ENCODE measurements at places on chromosomes 1 and 21. TPM values are rescaled to one million over a fixed set of nuclear protein-coding genes. Genes with fewer than 3 reads are reported as not detected.
A peak's percentile ranks its signal among the peaks of the same experiment; 100 is the strongest.

DNA sequence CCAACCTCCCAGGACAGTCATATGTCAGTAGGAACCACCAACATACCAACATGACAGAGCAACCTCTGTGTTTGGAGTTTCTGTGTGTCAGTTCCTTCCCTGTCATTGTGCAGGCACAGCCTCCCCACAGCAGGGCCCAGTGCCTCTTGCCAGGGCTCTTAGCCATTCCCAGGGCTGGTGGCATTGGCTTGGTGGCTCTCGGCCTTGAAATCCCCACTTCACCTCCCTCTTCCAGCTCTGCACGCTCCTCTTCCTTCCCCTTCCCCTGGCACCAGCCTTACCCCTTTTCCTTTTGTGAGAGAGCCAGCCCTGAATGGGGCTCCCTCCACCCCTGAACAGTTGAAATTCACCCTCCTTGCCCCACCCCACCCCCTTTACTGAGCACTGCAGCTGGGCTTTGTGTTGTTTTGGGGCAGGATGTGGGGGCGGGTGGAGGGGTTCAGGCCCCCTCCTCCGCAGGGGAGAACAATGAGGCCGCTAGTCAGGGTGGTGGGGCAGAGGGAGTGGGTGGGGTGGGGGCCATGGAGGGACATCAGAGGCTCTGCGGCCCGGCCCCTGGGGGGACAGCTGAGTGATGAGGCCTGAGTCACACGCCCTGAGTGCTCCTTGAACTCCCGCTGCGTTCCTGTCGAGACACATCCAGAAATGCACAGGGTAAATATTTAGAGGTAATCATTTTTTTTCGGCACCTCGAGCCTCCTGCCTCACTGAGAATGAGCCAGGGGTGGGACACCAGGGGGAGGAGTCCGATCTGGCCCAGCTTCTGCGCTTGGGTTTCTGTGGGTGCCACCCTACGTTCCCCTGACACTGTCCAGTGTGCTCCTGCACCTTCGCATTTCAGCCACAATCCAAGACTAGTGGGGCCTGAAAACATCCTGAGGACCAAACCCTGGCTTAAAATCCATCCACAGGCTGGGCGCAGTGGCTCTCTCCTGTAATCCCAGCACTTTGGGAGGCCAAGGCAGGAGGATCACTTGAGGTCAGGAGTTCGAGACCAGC lies 28.6 kb downstream of the LGR6 start:
- no peak for DNase-seq

- DNase-seq, result peak; percentile 47
Observed at GRCh38 chr21:36125512-36126207, 9.2 kb upstream of the CBR3 start.

- no peak for DNase-seq
Observed at GRCh38 chr1:230356869-230357794, 69.0 kb downstream of the PGBD5 start.

GRCh38 chr1:36751525-36751924 lies 268.8 kb upstream of the CSF3R start:
- no peak for DNase-seq

- no peak for DNase-seq
Observed at GRCh38 chr1:13652238-13652637, 47.8 kb upstream of the PRDM2 start.

DNA sequence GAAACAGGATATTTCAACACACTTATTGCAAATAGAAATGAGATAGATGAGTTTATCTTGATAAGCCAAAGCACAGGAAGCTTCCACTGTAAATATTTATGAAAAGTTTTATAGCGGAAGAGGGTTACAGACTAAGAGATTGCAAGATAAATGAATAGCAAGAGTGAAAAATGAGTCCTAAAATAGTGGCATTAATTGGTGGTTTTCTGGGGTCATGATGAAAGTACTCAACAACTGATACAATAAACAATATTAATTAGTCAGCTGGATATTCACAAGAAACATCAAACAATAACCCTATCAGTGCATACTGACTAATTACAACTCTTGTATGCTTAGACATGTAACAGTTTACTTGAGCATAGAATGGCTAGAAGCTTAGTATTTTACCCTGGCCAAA lies 154.8 kb upstream of the CHODL start:
- DNase-seq, result no peak

GRCh38 chr1:36776256-36776655 lies 258.1 kb downstream of the GRIK3 start:
- DNase-seq, result no peak

DNA sequence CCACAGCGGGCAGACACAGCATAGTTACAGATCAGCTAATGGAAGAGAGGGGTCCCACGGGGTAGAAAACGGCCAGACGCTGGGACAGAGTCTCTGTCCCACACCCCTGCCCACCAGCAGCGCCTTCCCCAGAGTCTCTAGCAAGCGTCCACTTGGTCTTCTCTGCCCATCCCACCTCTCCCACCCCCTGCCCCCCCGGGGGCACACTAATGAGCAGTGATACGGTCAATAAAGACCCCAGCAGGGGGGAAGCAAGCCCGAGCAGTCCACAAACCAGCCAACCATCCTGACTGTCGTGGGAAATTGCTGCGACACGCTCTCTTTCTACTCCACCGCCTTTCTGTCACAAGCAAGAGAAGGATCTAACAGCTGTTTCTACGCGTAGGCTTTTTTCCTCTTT lies 374.7 kb downstream of the NPHP4 start:
- DNase-seq, result no peak

DNA sequence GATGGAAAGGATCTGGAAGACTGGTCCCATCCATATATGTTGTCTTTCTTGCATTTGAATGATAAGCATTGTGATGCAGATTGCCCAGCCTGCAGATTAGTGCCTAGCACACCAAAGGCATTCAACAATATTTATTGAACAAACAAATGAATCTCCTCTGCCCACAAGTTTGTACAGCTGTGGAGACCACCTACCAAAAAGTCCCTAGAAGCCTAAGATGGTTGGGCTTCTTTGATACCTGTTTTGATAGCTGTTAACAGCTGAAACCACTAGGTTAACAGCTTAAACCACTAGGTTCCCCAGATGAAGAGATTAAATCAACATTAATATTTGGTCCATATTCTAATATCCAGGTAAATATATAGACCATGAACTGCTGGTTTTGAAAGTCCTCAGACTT lies 9.8 kb downstream of the DUSP10 start:
- no peak for DNase-seq

- DNase-seq, result peak; percentile 46
Observed at GRCh38 chr1:170537798-170538503, 6.0 kb downstream of the GORAB start.

GRCh38 chr21:25980710-25981109 lies 189.9 kb downstream of the APP start:
- no peak for DNase-seq

- peak; percentile 7 for DNase-seq
Observed at GRCh38 chr1:96634883-96635282, 86.7 kb upstream of the PTBP2 start.

GRCh38 chr1:180171691-180172090 lies 17.0 kb downstream of the QSOX1 start:
- DNase-seq, result no peak

GRCh38 chr21:21969211-21969610 lies 971.0 kb downstream of the NCAM2 start:
- no peak for DNase-seq

GRCh38 chr1:61536174-61537108 lies 188.5 kb downstream of the TM2D1 start:
- DNase-seq, result no peak

- DNase-seq, result no peak
Observed at GRCh38 chr1:39926343-39926793, 24.7 kb upstream of the MYCL start.

DNA sequence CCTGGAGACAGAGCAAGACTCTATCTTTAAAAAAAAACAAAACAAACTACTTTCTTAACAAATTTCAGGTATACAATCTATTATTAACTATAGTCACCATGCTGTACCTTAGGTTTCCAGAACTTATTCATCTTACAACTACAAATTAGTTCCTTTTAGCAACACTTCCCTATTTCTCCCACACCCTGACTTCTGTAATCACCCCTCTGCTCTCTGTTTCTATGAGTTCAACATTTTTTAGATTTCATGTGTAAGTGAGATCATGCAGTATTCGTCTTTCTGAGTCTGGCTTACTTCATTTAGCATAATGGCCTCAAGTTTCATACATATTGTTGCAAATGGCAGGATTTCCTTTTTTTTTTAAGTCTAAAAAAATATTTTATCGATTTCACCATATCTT lies 77.9 kb upstream of the LPGAT1 start:
- DNase-seq, result no peak

DNA sequence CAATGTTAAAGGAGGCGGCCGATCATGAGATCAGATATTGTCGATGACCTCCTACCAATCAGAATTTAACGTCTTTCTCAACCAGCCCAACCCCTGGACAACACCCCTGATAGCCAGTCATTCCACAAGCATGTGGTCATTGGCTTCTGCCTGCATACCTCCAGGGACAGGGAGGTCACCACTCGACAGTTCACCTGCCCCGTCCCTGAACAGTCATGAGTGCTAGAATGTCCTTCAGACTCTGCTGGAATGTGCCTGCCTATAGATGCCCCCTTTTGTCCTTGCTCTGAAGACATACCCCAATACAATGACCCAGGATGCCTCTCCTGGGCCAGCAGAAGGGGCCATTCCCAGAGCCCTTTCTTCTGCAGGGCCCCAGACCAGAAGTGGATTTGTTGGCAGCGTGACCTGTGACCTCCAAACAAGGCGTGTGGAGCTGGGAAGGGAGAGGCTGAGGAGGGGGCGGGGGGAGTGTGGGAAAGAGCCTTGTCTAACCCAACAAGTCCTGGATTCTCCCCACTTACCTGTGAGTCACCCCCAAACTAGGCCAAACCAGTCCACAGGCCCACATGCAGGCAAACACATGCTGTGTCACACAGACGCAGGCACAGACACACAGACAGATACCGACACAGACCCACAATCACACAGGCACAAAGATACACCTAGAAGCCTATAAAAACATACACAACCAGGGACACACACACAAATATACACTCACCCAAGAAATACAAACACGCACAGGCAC lies 2.2 kb downstream of the CRYBG2 start:
- DNase-seq, result peak; percentile 69

DNA sequence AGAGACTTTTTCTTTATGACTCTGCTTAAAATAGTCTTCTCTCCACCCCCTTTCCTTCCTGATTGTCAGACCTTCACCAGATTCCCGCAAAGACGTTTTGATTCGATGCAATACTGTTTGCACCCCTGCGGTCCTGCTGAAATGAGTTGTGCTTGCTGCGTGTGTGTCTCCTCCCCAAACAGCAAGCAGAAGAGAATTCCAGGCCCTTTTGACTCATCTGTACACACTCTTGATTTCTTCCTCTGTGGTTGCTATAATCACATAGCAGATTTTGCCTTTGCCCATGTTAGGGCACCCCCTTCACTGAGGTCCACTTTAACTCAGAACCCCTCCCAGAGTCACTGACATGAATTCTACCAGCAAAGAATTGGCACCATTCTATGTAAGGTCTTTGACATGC lies 136.5 kb downstream of the ZZZ3 start:
- DNase-seq, result no peak

GRCh38 chr1:181798191-181798926 lies 263.2 kb downstream of the ZNF648 start:
- DNase-seq, result no peak

The PBX1 gene
- 3.6 TPM for total RNA-seq

The OR10Z1 gene
- total RNA-seq, result not detected

The PROX1 gene
- total RNA-seq, result 2.1 TPM

The GNB1 gene
- 81.9 TPM for total RNA-seq

The FMO3 gene
- total RNA-seq, result not detected

The C1QA gene
- total RNA-seq, result not detected

All from LHCN-M2 (cell line).